NCI-H69 (cell line): ENCODE measurements at places on chromosomes 4 and X.

DNA sequence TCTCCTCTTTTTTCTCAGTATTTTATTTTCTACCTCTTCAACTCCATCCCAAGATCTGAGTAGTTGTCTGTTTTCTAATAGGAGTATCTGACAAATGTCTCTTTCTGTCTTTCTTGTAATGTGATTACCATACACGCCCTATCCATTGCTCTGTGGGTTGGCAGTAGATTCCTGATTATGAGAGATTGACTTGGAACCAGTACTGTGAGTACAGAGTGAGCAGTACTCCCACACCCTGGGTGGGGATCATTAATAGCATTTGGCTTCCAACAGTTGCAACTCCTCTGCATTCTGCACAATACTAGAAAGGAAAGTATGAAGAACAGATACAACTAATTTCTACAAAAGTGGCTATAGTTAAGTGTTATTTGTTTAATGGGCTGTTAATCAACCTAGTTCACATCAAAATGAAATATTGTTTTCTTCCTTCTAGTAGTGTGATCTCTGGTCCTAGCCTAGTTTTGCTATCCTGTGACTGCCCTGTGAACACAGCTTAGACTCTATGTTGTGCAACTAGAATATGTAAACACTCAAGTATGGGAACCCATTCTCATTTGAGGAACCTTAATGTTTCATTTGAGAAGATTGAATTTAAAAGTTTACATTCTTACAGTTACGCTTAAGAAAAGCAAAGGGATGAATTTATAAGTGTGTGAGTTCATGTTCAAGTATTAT, 112.9 kb downstream of the PTPN13 start:
- DNase-seq, result no peak

- DNase-seq, result no peak
Measured at GRCh38 chr4:7066006-7066405, 1.9 kb downstream of the GRPEL1 start.

DNA sequence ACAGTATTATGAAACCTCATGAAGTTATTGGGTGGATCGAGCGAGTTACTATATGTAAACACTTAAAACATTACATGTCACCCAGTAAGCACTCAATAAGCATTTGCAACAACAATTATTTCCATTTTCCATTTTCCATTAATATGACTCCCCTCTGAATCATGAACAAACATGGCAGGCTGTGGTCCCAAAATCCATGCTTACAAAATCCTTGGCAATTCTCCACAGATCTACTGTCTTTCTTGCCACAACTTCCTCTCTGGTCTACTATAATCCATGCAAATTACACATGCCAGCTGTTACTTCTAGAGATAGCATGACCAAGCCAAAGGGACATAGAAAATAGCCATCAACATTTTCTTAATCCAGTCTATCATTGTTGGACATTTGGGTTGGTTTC, 22.0 kb downstream of the ASB11 start:
- DNase-seq, result no peak

- DNase-seq, result no peak
Measured at GRCh38 chr4:106104276-106104675, 209.0 kb downstream of the NPNT start.

DNA sequence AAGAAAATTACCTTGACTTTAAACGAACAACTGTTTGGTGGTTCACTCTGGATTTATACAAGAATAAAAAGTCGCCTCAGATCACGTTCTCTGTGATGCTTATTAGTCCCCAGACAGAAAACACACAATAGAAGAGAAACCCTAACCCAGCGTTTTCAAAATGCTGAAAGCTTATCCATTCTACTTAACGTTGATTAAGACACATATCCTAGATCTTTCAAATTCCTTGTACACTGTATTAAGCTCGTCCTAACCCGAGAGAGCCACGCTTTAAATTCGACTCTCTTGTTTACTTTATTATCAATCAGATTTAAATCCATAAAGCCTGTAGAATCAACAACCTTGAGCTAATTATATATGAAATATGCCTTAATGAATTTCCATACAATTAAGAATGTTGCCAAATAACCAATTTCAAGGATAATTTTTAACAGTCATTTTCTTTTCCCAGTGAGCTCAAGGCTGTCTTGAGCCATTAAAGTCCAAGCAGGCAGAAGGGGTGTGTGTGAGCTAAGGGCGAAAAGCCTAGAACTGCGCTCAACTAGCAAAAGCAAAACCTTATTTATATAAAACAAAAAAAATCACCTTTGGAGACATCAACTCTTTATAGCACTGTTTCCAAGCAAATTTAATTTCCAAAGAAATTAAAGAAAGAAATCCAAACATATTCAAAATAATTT, 981 bp upstream of the PITX2 start:
- peak; percentile 33 for DNase-seq

DNA sequence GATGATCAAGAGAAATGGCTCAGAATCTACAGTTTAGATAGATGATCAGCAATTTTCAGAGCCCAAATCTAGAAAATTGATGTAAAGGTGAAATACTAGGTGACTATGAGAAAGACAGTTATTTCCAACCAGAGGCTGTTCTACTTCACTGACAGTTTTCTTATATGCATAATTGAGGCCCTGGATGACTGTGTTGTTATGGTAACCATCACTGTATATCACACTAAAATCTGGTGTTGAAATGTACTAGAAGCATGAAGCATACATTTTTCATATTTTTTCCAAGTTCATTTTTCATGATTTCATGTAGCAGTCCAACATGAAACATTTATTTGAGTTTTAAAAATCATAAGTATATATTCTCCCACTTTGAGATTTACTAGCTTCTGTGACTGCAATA, 87.4 kb downstream of the ATXN3L start:
- DNase-seq, result peak; percentile 4

DNA sequence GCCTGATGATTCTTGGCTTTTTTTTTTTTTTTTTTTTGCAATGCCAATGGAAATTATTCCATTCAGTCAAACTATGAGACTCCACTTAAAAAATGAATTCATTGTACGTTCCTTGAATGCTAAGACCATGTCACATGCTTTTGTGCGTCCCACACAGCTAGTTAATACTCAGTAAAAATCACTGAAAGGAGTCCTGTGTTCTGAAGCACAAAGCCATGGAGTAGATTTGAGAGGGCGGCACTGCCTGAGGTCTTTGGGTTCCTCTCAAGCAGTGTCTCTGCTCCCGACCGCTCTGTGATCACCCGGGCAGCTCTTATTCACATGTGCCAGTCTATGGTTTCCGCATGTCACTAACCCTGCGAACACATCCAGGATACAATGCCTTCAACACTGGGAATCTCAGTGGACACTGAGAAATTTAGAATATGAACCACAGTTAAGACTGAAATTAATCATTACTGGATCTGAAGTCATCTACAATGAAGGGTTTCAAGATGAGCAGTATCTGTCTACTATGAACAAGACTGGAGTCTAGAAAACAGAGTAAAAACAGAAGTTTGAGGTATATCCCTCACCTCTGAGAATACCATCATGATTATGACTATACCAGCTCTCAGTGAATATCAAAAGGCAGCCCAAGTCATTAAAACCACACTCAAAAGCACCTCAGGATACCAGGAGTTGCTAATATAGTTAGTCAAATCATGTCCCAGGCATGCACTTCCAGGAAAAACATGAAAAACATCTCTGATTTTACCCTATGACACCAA, 193.0 kb downstream of the MGST2 start:
- no peak for DNase-seq

- DNase-seq, result peak; percentile 31
Measured at GRCh38 chr4:32985256-32985655, 2265.1 kb downstream of the PCDH7 start.

DNA sequence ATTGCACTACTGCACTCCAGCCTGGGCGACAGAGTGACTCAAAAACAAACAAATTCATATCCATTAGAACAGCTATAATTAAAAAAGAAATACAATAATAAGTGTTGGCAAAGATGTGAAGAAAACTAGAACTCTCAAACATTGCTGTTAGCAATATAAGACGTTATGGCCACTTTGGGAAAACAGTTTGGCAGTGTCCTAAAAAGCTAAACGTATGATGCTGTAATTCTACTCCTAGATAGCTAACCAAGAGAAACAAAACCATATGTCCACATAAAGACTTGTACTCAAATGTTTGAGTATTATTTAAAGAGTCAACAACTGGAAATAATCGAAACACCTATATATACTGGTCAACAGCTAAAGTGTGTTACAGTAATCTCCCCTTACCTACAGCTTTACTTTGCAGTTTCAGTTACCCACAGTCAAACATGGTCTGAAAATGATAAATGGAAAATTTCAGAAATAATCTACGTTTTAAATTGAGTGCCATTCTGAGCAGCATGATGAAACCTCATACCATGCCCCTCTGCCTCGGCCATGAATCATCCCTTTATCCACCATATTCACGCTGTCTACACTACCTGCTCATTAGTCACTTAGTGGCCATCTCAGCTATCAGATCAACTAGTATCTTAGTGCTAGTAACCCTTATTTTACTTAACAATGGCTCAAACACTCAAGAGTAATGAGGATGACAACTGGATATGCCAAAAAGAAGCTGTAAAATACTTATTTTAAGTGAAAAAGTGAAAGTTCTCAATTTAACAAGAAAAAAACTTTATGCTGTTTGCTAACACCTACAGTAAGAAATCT, 4.9 kb downstream of the ELF2 start:
- peak; percentile 89 for DNase-seq

- DNase-seq, result peak; percentile 15
Measured at GRCh38 chr4:101596781-101597552, 193.6 kb upstream of the BANK1 start.

DNA sequence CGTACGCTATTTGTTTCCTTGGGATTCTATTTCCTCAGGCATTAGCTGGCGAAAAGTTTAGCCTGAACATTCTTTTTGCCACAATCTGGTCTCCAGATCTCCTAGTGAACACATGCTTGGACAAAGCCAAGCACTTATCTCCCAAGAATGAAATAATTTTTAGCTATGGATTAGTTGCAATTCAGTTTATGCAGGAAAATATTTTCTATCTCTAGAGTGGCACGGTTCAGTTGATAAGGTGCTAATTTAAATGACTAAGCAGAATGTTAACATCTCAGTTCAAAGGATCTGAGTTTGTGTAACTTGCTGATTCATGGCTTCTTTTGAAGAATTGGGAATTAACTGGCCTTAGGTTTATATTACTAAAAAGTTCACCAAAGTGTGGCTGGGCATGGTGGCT, 58.1 kb upstream of the JADE1 start:
- no peak for DNase-seq

DNA sequence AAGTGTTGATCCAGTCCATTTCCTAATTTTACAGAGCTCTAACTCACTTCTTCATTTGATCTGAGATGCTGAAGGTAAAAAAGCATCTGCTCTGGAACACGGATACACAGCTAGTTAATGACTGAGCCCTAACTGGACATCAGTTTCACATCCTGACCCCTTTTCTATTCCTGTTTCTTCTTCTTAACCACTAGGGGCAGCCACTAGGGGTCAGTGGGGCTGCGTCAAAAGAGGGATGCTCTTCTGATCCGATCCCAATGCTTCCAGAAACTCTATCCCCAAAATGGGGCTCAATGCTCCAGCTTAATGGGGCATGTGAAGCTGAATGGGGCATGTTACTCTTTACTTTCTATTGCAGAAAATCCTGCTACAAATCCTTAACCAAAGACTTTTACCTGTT, 33.4 kb upstream of the PHKA2 start:
- peak; percentile 43 for DNase-seq

GRCh38 chr4:105236916-105237311, 90.2 kb downstream of the TET2 start:
- no peak for DNase-seq

DNA sequence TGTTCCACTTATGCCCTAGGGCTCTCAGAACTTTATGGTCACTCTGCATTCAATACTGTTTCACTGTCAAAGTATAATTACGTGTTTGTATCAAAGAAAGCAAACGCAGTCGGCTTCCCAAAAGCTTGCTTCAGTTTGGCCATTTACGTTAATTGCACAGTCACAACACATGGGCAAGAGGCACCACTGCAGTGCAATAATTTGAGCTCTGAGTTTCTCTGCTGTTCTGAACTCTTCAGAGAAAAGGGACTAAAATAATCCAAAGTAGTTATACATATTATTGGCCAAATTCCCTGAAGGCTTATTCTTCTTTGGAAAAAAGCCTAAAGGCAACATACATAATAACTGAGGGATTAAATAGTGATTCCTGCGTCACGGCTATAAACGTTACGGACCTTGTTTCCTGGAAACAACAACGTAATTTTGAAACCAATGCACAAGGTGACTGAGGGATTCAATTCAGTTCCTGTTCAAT, 51.3 kb downstream of the RNF150 start:
- DNase-seq, result peak; percentile 91

- DNase-seq, result no peak
Measured at GRCh38 chr4:8912089-8912455, 40.4 kb upstream of the HMX1 start.

DNA sequence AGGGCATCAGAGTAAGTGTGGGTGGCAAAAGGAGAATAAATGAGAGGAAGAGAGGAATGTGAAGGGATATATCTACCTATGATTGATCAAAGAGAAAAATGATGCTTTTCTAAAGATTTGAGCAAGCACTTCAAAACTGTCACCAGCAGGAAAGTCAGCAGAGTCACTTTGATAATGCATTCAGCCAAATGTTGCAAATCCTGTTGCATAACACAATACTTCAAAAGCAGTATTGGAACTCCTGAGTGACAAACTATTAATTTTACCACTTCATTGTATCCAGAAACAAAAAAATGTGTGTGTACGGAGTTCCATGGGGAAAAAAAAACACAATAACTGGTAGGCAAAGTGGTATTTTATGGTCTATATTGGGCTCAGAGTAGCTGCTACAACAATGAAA, 160.3 kb downstream of the EMCN start:
- DNase-seq, result no peak

- no peak for DNase-seq
Measured at GRCh38 chr4:147327322-147327721, 153.6 kb upstream of the EDNRA start.

DNA sequence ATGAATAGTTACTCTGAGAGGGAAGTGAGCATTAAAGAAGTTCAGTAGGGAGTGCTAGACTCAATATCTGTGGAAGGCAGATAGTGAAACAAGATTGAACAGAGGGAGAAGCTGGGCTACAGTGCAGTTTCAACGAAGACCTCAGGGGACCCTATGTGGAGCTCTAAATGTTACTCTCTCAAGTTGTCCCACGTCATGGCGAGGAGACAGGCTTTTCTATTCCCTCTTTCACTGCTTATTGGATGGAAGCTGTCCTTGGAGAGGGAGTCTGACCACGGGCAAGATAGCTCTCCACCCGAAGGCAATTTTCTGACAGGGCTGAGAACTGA, 42.3 kb upstream of the CCSER1 start:
- DNase-seq, result no peak

- DNase-seq, result no peak
Measured at GRCh38 chr4:47852136-47852535, 14.3 kb upstream of the CORIN start.

DNA sequence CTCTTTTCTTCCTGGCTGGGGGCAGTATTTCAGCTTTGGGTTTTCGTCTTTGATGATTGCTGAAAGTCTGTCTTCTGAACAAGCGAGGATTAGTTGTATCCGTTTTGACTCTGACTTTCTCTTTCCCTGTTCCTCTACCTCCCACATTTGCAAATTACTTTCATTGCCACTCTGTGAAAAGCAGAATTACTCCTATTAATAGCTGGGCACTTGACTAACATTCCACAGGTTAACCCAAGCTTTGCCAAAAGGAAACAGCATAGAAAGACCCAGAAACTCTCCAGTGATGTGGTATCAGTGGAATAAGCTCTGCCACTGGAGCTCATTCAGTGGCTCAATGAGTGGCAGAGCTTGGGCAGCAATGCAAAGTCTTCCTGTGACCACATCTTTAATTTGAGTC, 238.9 kb downstream of the PALLD start:
- DNase-seq, result no peak

- peak; percentile 82 for DNase-seq
Measured at GRCh38 chr4:64893205-64893604, 484.0 kb upstream of the TECRL start.

GRCh38 chr4:173076903-173077634, 91.5 kb upstream of the GALNT7 start:
- no peak for DNase-seq
